ENCODE measurements at places on chromosomes 2 and 18. TPM values are rescaled to one million over a fixed set of nuclear protein-coding genes. Genes with fewer than 3 reads are reported as not detected.

The C2orf72 gene
- total RNA-seq = 4.0 TPM

The CREG2 gene
- total RNA-seq = not detected

The RGPD3 gene
- 0.55 TPM for total RNA-seq

The BCL11A gene
- total RNA-seq = 27.4 TPM

The TSPYL6 gene
- not detected for total RNA-seq

The CPSF3 gene
- total RNA-seq = 55.3 TPM

The C2orf68 gene
- 12.7 TPM for total RNA-seq

The QPCT gene
- total RNA-seq = 12.5 TPM

DNA sequence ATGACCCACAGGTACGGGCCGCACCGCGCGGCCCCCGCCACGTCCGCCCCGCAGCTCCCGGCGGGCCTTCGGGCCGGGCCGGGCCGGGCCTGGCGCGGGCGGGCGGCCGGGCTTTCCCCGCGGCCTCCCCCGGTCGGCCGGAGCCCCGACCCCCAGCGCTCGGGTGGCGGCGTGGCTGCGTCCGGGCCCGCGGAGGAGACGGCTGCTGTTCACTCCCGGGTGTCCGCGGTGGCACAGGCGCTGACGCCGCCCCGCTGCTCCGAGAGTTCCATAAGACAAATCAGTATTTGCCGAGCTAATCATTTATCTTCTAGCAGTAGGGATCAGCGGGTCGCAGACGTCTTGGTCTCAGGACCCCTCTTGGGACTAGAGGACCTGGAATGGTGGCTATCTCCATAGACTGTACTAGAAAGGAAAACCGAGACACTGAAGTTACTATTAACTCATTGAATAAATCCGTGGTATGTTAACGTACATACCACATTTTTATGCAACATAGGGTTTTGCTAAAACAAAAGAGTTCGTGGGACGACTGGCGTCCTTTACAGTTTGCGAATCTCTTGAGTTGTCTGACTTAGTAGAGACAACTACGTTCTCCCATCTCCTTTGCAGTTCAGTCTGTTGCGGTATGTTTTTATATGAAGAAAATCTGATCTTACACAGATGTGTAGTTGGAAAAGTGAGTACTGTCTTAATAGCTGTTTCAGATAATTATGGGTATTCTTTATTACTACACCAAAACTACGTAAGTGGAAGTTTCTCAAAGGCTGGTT, 500 bp downstream of the LIMS1 start:
- peak; percentile 40 for DNase-seq

DNA sequence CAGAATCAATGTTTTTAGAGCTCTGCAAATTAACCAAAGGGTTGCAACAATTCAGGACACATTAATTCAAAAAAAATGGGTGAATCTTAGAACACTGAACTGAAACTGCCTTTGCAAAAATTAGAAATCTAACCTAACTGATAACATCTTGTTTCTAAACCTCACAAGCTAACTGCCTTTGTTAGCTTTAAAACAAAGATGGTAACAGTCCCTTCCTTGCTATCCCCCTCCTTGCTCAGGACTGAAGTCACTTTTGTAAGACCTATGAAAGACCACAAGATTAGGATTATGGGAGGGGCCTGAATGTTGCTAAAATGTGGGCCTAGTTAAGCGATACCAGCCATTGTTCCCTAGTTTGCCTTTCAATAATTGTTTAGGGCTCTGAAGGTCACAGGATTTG, 44.9 kb upstream of the LONRF2 start:
- no peak for DNase-seq

- DNase-seq = no peak
These were observed 135.6 kb downstream of the RBMS1 start for GRCh38 chr2:160358046-160358445.

GRCh38 chr2:102100371-102101096, 42.0 kb upstream of the IL1R1 start:
- no peak for DNase-seq

GRCh38 chr18:23542461-23542860, 39.1 kb downstream of the RMC1 start:
- DNase-seq = no peak

- no peak for DNase-seq
These were observed 25.8 kb upstream of the IL18RAP start for GRCh38 chr2:102397209-102397608.

DNA sequence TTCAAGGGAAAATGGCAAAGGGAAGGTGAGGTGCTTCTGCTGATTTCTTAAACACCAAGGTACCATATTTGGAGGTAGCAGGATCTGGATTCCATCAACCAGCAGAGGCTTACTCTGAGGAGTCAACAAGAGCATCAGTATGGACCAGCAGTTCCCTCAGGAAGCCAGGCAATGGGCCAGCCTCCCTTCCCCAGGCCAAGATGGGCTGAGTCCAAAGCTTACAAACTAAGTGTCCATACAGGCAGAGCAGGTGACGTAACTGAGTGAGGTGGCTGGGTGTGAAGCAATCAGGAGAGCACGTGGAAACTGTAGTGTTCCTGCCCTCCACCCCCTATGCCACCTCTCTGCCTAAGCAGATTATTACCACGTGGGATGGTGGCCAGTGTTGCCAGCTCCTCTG, 134.2 kb upstream of the HNRNPA3 start:
- DNase-seq = peak; percentile 39

DNA sequence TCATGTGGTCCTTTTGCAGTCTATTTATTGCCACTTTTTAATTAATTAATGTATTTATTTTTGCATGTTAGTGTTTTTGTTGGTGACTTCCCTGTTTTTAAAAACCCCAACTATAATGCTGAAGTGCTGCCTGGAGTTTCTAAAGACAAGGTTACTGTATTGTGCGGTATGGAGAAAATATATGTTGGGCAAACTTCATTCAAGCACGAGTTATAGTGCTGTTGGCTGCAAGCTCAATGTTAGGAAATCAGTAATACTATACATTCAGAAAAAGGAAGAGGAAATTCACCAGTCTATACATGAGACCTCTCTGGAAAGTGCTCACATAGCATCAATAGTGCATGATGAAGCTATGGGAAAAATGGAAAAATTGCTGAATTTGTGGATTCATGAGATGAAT, 15.4 kb upstream of the RBMS1 start:
- DNase-seq = no peak

DNA sequence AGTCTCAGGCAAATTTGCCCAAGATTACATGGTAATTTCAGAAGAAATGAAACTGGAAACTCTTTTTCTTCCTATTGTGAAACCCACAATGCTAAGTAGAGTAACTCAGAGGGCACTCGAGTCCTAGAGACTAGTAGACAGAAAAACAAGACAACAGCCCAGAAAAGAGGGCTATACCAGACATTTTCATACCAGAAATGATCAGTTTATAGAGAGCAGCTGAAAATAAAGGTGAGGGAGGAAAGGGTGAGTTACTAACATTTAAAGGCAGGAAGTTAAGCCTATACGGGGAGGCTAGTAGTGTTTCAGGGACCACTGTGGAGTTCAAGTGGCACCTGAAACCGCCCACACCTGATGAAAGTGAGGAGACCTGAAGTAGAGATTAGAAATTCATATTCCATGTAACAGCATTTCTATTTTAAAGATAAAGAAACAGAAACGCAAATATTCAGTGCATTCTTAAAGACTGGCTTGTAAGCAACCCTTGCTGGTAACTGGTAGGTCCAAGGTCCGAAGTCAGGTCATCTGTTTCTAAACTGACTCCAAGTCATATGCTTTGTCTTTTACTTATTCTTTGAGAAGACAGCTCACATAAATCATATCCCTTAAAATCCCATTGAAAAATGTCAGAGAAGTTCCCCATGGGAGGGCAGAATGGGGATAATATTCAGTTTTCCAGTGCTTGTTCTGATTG, 145.1 kb upstream of the ITGB6 start:
- no peak for DNase-seq

- DNase-seq = no peak
These were observed 285.5 kb upstream of the LRRTM4 start for GRCh38 chr2:77807531-77808215.

GRCh38 chr18:5868218-5868854, 27.0 kb downstream of the TMEM200C start:
- DNase-seq = peak; percentile 63

DNA sequence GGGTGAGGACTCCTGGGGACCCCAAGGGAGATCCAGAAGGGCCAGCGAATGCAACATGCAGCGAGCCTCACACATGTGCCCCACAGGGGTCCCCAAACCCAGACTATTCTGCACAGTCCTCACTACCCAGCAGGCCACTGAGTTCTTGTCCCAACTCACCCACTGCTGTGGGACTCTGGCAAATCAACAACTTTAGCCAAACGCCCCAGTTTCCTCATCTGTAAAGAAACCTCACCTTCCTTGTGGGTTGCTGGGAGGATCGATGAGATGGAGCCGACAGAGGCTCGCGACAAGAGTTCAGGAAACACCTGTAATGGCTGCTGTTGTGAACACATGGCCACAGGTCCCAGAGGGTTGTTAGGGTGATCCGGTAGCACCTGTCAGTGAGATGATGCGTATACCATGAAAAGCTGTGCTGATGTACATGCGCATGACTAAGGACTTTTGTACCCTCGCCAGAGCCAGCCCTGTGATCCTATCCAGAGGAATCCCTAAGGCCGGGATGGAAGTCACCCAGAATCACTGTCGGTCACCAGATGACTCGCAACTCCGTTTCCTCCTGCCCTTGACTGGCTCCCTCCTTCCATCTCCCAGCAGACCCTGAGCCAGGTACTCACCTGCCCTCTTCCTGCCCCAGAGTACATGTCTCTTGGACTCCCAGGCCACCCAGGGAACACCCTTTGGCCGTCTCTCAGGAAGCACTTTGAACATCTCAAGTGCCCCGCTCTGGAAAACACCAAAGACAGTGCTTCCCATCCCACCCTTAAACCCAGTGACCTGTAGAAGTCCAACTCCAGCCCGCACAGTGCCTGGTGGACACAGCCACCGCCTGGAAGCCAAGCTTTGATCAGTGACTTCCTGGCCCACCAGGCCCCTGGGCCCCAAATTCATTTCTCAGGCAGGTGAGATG, 103.3 kb upstream of the ID2 start:
- no peak for DNase-seq

DNA sequence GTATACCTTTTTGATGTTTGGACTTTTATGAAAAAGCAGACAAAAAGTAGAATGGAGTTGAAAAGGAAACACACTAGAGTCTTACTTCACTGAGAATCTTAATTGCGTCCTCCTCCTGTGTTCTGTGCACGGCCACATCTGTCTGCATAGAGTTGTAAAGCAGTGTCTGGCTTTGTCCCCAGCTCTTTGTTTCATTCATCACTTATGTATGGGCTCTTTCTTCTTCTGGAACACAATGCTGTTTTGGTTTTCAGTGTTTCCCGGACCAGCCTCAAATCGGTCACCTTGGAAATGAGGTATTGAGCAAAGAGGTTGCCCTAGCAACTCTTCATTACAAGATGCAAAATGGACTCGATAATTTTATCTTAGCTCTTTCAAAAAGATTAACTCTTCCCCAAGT, 104.3 kb upstream of the CNGA3 start:
- no peak for DNase-seq

GRCh38 chr18:46555724-46556123, 101.3 kb downstream of the LOXHD1 start:
- no peak for DNase-seq

- no peak for DNase-seq
These were observed 169.8 kb upstream of the ERBB4 start for GRCh38 chr2:212708355-212708754.

- DNase-seq = no peak
These were observed 66.5 kb downstream of the EIF2AK3 start for GRCh38 chr2:88560619-88561307.

- DNase-seq = no peak
These were observed 4.8 kb upstream of the MRPL44 start for GRCh38 chr2:223952280-223952968.

- peak; percentile 86 for DNase-seq
These were observed 59.3 kb downstream of the EMILIN2 start for GRCh38 chr18:2905854-2906703.

DNA sequence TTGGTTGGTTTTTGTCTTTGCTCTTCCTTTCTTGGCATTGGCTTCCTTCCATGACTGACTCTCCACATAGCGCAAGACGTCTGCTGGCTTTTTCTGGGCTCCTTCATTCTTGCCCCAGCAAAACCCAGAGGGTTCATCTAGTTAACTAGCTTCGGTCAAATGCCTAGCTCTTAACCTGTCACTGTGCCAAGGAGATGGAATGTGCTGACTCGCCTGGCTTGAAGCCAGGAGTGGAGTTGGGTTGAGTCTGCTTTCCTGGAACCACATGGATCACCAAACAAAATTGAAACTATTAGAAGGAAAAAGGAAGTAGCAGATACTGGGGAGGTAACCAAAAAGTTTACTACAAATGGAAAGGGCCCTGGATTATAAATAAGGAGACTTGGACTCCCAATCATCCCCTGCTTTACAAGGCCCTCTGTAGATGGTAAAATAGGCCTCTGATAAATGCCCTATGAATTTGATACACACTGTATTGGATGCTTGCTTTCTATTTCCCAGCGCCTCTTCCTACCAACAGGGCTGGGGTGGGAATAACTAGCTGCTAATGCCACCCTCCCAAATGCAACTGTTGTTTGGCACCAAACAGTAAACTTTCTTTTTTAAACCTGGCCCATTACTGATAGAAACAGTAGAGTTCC, 11.3 kb downstream of the MALT1 start:
- peak; percentile 70 for DNase-seq

- DNase-seq = no peak
These were observed 17.3 kb upstream of the PSD4 start for GRCh38 chr2:113156278-113157117.

GRCh38 chr18:59941331-59941730, 41.5 kb downstream of the PMAIP1 start:
- DNase-seq = no peak

- no peak for DNase-seq
These were observed 186.9 kb downstream of the TTC32 start for GRCh38 chr2:19714926-19715325.

DNA sequence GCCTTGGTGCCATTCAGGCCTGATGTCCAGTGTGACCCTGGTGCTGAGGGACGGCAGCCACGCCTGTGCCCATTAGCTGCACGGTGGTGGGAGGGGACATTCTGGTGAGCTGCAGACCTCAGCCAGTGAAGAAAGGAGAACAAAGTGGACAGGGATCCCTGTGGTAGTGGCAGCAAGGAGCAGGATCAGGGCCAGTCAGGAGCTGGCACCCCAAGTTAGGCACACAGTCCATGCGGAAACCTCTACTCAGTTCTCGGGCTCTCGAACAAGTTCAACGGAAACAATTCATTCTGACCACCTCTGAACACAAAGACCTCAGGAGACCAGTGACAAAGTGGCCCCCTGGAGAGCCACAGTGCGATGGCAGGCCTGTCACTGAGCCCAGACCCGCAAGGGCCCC, 30.1 kb downstream of the COA5 start:
- DNase-seq = no peak

DNA sequence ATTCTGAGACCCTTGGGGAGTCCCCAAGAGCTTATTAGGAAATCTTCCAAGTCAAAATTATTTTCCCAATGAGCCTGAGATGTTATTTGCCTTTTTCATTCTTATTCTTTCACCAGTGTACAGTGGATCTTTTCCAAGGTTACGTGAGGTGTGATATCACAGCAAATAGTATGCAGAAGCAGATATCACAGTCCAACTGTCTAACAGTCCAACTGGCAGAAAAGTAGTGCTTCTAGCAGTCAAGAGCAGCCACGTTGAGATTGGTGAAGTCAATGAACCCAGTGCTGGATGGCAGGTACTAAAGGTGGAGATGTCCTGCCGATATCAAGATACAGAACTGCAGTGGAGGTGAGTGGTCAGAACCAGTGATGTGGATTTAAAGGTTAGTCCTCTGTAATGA, 78.9 kb upstream of the ZNF397 start:
- no peak for DNase-seq

GRCh38 chr2:235050980-235051351, 99.1 kb downstream of the SH3BP4 start:
- peak; percentile 96 for DNase-seq

All from stomach (tissue), 19 donors.